ENCODE measurements at places on chromosomes 2 and 18.
A peak's percentile ranks its signal among the peaks of the same experiment; 100 is the strongest.

DNA sequence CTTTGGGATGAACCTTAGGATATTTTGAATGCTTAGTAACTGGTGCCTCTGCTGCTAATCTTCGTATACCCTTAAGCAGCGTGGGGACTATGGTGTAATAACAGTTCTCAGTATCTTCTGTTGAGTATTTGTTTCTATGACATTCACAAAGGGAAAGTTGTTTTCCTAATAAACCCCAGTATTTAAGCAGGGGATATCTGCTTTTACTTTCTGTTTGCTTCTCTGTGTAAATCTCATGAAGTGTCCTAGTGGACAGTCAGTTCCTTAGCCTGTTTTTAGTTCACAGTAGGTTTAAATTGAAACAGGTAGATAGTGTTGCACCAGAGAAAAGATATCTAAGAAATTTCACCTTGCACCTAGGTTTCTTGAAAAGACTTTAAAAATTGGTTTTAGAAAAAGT is 14.9 kb downstream of the KIAA1328 start:
- DNase-seq: no peak

DNA sequence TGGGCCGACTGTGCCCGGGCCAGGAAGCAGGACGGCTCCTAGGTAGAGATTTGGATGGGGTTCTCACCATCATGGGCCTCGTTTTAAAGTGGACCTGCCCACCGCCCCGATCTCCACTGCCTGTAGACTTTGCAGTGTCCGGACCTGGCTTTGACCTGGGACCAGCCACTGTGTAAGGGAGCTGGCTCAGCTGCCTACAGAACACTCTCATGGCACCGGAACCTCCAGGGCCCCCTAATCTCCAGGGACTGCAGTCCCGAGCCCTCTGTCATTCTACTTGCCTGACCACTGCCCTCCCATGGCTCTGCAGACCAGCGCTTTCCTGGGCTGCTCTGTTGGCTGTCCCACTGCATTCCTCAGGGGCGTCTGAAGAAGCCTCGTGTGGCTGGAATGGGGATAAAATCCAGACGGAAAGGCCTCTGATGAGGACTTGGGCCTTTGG is 120.8 kb downstream of the GLI2 start:
- no peak for DNase-seq

- DNase-seq: no peak
Measured at GRCh38 chr2:159788253-159788652, 9.8 kb downstream of the CD302 start.

GRCh38 chr2:238136820-238137537 is 1.5 kb upstream of the KLHL30 start:
- DNase-seq: no peak

DNA sequence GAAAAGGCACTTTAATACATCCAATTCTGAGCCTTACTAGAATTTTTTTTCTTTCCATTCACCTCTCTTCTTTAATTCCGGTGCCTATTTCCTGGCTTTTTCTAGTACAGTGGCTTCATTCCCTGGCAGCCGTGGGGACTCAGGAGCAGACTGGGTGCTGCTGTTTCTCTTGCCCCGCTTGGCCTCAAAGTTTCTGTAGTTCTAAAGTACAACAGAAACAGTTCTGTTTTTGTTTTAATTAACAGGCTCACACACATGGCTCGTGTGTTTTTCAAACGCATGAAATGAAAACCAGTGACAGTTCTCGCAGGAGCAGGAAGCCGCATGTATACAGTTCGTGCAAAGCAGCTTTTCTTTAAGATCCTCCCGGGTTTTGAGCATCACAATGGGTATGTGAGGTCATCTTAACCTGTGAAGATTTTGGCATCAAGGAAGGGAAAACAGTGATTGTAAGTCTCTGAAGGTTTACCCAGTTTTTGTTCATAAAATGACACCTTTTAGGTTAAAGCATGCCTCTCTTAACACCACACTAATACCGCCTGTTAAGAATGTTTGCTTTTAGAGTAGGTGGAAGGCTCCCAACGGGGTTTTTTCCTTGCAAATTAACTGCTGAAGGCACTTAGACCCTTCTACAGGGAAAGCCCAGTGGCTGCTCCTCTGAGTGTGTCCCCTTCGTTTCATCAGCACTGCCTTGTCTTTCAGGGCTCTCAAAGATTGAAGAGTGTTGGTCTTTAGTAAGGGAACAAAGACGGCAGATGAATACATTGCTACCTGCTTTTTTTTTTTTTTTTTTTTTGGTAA is 5.8 kb downstream of the FZD7 start:
- no peak for DNase-seq

- DNase-seq: no peak
Measured at GRCh38 chr18:31447530-31448191, at the start of gene DSG3. Gene DSG3 (plus strand): TSS chr18:31447741. CDS start chr18:31447878, 137 bp downstream.

DNA sequence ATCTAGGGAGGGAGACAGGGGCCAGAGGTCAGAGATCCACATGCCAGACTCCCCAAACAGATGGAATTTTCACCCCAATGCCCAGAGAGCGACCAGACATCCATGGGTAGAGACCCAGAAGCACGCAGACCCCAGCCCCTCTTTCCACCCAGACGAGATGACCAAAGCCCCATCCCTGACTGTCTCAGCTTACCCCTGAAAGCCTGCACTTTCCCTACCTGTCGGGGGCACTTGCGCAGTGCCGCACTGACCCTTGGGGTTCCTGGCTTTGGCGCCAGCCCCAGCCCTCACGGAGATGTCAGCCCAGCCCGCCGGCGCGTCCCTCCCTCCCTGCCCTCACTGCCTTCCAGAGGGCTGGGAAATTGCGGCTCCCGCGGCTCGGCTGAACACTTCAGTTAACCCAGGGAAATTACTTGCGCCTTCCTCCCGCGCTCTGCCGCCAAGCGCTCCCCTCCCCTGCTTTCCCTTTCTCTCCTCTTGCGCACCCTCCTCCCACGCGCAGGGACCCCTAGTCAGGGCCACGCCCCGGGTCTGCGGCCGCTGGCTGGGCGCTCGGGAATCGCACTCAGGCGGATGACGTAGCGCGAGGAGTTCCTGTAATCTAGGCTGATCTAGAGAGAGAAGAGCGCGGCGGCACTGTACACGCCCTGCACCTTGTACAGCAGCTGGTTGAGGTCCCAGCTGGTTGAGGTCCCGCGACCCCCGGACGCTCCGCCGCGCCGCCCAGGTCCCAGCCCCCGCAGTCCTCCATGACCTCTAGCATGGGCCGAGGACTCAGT is 12.0 kb downstream of the ALPG start:
- DNase-seq: no peak

- peak; percentile 30 for DNase-seq
Measured at GRCh38 chr18:12726774-12727550, 24.1 kb downstream of the PSMG2 start.

GRCh38 chr2:107418708-107419107 is 408.0 kb upstream of the RGPD4 start:
- no peak for DNase-seq

DNA sequence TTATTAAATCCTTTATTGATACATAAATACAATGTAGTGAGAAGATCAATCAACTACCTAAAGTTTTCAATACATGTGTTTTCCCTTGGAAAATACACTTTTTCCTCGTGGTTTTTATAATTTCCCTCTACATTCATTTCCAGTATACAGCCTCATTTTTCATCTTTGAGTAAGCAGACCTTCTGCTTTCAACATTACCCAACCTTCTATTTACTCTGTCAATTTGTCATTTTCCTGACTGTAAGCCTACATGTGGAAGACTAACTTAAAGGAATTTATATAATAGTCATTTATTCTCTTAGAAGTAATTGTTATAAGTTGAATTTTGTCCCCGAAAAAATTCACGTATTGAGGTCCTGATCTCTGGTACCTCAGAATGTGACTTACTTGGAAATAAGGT is 594.0 kb downstream of the NUP35 start:
- no peak for DNase-seq

DNA sequence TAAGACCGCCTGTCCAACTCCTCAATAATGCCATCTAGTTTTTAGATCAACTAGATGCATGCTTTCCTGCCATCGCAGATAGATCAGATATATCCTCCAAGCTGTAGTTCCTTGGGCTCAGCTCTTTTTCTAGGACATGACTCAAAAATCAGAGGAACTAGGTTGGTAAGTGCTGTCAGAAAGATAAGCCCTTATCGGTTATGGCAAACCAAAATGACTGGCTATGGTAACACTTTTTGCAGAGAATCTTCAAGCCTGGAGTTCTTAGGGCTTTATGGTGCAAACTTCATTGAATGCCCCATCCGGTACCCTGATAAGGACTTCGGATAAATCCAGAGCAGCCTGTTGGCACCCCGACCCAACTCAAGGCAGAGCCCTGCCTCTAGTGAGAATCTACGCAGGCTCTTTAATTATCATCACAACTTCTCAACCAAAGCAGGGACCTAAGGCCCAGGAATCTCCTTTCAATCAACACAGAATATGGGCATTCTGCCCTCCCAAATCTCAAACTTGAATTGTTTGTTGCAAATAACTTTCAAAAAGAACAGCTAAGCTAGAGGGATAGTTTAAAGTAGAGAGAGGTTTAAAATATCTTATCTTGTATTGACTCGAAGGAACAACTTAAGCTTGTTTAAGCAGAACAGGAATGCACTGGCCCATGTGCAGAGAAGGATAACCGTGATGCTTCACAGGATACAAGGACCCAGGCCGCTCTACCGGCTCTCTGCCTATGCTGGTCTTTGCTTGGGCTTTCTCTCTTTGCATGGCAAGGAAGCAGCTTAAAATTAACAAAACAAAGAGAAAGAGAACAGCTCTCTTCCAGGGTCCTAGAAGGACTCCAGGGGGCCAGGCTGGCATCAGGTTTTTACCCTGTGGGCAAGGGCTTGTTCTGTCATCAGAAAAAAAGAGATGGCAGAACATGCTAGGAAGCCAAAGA is 3.4 kb upstream of the CYP1B1 start:
- no peak for DNase-seq

GRCh38 chr18:80070825-80071224 is 36.6 kb downstream of the RBFA start:
- DNase-seq: no peak

DNA sequence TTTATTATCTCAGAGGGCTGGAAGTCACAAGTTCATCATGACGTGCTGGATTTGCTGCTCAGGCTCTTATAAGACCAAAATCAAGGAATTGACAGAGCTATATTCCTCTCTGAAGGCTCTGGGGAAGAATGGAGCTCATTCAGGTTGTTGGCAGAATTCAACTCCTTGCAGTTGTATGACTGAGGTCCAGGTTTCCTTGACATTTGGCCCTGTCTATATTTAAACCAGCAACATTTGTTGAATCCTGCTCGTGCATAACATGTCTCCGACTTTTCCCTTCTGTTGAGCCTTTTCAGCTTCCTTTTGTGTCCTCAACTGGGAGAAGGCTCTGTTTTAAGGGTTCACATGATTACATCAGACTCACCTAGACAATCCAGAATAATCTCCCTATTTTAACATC is 203.4 kb downstream of the PDE11A start:
- DNase-seq: no peak

DNA sequence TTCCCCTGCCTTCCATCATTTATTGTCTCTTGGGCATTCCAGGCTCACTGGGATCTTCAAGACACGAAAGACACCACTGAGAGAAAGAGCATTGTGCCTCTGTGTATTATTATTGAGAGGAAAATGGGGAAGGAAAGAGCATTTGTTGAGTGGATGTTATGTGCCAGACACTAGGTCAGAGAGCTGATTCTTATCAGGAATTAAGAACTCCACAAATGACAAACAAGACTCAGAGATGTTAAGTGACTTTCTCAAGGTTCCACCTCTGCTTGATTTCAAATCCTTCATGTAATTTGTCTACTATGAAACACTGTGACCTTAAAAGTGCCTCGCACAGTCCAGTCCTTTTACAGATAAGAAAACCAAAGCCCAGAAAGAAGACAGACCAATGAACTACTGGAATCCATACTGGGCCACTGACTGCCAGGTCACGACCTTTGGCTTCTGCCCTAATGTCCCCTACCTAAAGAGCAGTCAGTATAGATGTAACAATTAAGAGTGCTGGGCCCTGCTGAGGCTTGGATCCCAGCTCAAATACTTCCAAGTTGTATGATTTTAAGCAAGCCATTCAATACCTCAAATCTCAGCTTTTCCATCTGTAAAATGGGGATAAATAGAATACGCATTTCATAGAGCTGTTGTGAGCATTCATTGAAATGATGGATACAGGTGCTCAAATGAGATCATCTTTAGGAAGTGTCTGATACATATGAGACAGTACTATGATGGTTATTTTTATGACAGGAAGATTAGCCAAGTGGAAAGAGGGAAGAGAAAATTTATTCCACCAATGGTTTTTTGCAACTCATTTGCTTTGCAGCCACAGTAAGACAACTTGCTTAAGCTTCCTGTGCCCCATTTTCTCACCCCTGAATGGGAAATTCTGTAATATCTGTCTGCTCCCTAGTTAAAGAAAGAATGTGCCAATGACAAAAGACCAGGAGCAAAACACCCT is 10.9 kb downstream of the KLF7 start:
- no peak for DNase-seq

DNA sequence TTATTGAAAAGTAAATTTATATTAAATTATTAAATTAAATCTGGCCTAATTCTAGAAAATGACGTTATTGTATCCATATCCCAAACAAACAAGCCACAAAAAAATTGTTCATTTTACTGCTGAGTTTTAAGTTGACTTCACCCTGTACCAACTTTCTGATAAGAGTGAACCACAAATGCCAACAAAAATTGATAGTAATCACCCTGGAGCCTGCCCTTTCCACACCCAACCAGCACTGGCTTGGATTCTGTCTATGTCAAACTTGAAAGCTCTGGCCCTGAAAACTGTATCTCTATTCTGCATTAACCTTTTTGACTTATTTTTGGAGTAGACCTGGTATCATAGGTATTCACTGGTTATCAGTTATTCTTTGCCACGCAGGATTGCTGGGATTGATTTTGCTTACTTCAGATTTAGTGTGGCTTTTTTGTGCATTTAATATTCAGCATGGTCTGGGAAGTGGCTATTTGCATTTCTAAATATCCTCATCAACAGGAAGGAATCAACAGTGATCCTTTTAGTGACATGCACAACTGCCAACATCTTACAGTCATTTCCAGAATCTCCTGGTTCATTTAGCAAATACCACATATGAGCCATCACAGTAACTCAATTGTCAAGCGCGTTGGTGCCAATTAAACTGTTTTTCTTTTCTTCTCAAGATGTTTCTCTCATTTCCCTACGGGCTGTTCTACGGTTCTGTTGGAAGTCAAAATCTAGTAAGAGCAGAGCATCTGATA is 11.4 kb upstream of the SRBD1 start:
- no peak for DNase-seq

DNA sequence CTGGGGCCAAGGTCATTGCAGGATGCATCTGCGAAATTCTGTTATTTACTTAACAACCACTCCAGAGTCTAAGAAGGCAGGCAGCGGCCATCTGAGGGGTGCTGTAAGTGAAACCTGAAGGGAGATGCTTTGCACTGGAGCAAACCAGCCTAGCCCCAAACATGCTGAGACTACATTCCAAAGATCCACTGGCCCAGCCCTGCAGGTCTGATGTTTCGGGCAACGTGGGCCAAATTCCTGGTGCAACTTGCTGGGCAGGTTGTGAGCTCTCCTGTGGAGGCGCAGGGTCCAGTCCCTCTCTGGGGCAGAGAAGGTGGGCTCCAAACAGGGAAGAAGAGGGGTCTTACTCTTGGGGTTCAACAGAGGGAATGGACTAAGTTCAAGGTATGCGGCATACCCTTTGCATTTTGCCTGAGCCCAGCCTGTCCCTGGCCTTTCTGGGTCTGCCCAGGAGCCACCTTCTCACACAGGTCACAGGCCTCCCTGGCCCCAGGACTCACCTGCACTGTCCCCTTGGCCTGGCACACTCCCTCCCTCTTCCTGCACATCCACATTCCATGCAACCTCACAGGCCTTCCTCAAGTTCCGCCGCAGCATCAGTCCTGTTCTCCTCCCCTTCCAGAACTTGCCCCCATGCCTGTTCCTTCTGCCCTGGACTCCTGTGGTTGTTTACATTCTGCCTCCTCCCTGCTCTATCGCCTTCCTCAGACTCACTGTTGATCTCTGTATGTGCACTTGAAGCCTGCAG is 5.1 kb upstream of the MAL start:
- no peak for DNase-seq
